ENCODE measurements at places on chromosomes 4 and X.

DNA sequence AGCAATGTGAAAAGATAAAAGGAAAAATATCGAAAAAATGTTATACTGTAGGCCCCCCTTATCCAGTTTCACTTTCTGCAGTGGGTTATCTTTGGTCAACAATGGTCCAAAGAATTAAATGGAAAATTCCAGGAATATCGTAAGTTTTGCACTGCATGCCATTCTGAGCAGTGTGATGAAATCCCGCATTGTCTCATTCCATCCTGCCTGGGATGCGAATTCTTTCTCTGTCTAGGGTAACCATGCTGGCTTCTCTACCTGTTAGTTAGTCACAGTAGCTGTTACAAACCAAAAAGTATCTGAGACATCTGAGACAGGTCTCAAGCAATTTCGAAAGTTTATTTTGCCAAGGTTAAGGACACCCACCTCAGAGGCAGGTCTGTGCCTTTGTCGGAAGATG lies 170.3 kb downstream of the COX18 start:
- DNase-seq, result no peak

- no peak for DNase-seq
These were observed 10.3 kb upstream of the CENPU start for GRCh38 chr4:184744236-184744635.

GRCh38 chr4:3291969-3292570 lies 751 bp upstream of the RGS12 start:
- DNase-seq, result no peak

GRCh38 chr4:134722306-134722705 lies 520.7 kb upstream of the PABPC4L start:
- no peak for DNase-seq

DNA sequence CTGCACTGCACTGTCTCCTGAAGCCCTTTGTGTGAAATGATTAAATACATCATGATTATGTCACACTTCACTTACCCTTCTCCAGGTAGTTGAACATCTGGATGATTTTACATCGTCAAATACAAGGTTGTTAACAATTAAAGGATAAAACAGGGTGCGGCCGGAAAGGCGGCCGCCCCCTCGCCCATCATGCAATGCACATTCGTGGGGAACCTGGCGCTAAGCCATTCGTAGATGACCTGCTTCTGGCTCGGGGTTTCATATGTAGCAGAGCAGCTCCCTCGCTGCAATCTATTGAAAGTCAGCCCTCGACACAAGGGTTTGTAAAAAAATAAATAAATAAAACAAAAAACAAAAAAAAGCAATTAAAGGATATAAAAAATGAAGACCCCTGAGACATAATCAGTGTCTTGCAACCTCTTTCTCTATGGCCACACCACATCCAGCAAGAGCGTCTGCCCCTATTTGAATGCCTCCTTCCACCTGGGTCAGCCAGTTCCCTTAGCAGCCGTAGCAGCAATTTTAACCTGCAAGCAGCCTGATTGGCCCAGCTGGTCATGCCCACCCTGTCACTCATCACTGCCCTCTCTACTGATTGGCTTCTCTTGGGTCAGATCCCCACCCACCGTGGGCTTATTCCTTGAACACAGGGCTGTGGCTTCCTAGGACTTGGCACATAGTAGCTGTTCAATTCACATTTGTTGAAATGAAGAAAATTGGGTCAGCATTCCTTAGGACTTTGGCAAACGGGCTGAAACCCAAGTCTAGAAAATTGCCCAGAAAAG lies 147.8 kb upstream of the PSAPL1 start:
- DNase-seq, result no peak

- no peak for DNase-seq
These were observed 19.3 kb downstream of the SEC24D start for GRCh38 chr4:118816538-118817177.

- DNase-seq, result no peak
These were observed 154.5 kb upstream of the GALNT7 start for GRCh38 chr4:173014113-173014558.

- DNase-seq, result no peak
These were observed 41.9 kb downstream of the WWC2 start for GRCh38 chr4:183140911-183141320.

DNA sequence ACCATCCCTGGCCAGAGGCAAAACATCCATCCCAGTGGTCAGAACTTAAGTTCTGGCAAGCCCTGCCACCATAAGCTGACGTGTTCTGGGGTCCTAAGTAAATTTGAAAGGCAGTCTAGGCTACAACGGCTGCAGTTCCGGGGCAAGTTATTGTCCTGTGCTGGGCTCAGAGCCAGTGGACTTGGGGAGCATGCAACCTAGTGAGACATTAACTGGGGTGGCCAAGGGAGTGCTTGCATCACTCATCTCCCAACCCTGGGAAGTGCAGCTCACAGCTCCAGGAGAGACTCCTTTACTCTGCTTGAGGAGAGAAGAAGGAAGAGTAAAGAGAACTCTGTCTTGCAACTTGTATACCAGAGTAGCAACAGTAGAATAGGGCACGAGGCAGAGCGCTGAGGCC lies 425.4 kb upstream of the PITX2 start:
- DNase-seq, result no peak

GRCh38 chrX:130793975-130794374 lies 109.0 kb downstream of the ENOX2 start:
- DNase-seq, result no peak

DNA sequence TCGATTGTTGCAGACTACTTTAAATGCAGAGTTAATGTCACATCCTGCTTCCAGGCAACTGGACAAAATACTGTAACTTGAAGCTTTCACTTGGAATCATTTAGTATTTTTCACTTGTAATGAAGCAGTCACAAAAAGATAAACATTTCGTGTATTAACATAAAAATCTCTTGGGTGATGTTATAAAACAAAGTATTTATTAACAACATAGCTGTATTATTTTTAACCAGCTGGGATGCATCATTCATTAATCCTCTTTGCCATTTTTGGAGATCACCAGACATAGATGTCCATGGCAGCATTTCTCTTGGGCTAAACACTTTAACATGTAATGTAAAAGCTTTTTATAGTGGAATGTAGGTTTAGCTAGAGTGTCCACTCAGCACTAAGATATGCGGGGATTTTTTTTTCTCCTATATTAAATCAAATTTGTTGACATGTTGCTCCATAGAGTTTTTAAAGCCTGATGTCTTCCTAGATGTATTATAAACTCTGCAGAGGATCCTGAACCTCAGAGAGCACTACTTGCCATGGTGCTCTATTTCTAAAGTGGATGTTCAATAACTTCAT lies 193.7 kb upstream of the SPANXN4 start:
- no peak for DNase-seq

DNA sequence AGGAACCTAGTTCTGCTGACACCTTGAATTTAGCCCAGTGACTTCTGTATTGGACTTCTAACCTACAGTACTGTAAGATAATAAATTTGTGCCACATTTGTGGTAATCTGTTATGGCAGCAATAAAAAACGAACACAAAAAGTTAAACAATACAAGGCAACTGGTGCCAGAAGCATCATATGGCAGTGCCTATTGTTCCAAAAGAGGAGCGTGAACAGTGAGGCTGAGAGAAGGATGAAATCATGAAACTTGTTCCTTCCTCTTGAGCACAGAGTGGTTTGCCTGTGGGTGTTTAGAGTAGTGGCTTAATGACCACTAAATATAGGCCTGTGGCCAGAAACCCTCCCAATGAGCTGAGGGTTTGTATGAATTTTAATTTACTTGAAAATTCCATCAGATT lies 69.7 kb upstream of the PGRMC2 start:
- no peak for DNase-seq

- no peak for DNase-seq
These were observed 1.7 kb upstream of the GPR143 start for GRCh38 chrX:9767375-9767774.

- no peak for DNase-seq
These were observed 1548.7 kb downstream of the RPA4 start for GRCh38 chrX:98432413-98432812.

DNA sequence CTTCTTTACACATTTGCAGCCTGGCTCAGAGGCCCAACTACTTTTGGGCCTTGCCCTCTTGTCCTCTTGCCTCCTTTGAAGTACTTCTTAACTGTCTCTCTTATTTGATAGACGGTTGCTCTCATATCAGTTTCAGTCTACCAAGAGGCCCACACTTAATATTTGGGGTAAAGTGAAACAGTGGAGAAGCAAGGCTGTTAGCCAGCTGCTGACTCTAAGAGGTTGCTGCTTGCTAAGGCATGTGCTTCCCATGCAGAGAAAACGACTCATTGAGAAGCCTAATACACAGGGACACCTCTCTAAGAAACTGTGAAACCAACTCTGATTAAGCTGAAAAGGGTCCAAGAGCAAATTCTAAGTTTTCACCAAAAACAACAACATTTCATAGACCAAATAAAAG lies 94.6 kb downstream of the PPP3CA start:
- DNase-seq, result no peak

DNA sequence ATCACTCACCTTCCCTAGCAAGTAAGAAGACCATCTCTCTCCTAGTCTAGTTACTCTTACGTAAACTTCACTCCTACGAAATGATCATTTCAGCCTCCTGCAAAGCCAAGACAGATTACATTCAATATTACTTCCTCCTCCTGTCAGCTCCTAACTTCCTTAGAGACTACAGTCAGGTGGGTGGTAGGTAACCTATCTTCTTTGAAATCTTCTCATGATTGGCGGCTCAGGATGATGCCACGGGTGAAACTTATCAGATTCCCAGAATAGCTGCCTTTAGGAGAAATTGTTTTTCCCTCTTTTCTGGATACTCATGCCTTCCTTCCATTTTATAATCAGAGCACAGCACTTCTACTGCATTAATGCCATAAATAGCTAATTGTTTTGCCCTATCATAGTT lies 744.8 kb upstream of the HS3ST1 start:
- DNase-seq, result no peak

- DNase-seq, result no peak
These were observed 8.4 kb downstream of the RPL39 start for GRCh38 chrX:119783026-119783425.

DNA sequence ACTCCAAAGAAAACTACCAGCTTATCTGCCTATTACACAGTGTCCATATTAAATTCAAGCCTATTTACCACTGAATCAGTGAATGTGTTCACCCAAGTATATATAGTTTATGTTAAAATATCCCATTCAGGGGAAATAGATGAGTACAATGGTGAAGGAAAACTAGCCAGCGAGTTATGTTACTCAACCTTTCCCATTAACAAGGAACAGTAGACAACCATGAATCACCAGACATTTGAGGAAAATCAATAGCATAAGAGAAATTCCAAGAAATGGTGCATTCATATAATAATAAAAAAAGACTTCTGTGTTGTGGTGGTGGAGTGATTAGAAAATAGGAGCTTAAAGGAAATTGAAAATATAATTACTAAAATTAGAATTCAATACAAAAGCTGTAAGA lies 21.3 kb downstream of the IQCM start:
- DNase-seq, result no peak

DNA sequence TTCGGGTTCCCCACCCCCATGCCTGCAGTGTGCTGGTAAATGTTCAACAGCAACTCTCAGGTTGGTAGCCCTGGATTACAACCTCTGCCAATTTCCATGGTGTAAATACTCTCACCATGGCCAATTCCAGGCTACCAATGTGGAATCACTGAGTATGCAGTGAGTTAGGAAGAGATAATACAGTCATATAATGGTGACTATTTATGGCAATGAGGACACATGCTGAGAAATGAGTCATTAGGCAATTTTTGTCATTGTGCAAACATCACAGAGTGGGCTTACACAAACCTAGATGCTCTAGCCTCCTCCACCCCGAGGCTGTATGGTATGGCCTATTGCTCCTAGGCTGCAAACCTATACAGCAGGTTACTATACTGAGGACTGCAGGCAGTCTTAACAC lies 4.6 kb upstream of the CLDN24 start:
- DNase-seq, result no peak

- DNase-seq, result no peak
These were observed 133.1 kb downstream of the AKAP4 start for GRCh38 chrX:50067435-50068284.

- DNase-seq, result no peak
These were observed 288.0 kb downstream of the SH2D1A start for GRCh38 chrX:124634363-124634762.

GRCh38 chr4:150944660-150945059 lies 70.4 kb downstream of the LRBA start:
- DNase-seq, result no peak

GRCh38 chr4:153270361-153270760 lies 66.1 kb downstream of the TRIM2 start:
- DNase-seq, result no peak
